ENCODE measurements at places on chromosomes 1 and 21. TPM values are rescaled to one million over a fixed set of nuclear protein-coding genes. Genes with fewer than 3 reads are reported as not detected.

- DNase-seq = no peak
Measured at GRCh38 chr1:42618866-42619265, 39.4 kb upstream of the PPIH start.

DNA sequence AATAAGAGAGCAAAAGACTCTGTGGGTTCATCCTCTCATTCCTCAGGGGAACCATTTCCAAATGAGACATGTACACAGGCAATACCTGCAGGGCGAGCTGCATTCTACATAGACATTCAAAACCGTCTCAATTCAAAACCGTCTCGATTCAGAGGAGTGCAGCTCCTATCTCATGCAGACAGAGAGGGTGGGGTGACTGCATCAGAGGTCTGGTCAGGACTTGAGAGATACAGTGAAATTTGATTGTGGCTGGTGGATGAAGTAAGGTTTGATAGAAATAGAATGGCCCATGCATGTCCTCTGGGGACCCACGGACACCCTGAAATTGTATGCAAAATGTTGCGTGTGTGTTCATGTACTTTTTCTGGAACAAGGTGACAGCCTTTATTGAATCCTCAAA, 27.3 kb downstream of the TEX35 start:
- DNase-seq = no peak

DNA sequence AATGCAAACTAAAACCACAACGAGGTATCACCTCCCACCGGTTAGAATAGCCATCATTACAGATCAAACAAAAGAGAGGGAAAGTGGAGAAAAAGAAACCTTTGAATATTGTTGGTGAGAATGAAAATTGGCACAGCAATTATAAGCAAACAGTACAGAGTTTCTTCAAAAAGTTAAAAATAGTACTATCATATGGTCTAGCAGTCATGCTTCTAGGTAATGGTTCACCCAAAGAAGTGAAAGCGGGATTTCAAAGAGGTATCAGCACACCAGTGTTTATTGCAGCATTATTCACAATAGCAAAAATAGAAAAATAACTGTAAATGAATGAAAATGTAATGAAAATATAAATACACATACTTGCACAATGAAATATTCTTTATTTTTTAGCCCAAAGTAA, 8.2 kb downstream of the OR2T10 start:
- no peak for DNase-seq

DNA sequence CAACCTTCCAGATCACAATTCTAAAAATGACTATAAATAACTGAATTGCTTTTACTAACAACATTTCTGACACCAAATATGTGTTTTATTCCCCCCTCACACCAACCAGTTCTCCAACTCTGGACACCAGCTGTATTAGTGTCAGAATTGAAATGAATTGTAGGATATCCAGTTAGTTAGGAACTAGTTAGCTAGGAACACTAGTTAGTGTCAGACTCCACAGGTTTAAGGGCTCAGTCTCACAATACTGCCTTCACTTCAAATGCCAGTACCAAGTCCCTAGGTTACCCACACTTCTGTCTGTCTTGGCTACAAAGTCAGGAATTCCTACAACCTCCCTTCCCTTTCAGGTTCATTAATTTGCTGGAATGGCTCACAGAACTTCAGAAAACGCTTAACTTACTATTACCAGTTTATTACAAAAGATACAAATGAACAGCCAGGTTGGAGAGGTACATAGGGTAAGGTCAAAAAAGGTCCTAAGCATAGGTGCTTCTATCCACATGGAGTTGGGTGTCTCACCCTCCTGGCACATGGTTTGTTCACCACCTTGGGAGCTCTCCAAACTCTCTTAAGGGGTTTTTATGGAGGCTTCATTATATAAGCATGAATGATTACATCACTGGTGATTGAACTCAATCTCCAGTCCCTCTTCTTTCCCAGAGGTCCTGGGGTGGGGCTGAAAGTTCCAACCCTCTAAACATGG, 4.2 kb downstream of the STXBP3 start:
- DNase-seq = no peak

GRCh38 chr1:21703318-21703963, 34.3 kb upstream of the RAP1GAP start:
- peak; percentile 6 for DNase-seq

DNA sequence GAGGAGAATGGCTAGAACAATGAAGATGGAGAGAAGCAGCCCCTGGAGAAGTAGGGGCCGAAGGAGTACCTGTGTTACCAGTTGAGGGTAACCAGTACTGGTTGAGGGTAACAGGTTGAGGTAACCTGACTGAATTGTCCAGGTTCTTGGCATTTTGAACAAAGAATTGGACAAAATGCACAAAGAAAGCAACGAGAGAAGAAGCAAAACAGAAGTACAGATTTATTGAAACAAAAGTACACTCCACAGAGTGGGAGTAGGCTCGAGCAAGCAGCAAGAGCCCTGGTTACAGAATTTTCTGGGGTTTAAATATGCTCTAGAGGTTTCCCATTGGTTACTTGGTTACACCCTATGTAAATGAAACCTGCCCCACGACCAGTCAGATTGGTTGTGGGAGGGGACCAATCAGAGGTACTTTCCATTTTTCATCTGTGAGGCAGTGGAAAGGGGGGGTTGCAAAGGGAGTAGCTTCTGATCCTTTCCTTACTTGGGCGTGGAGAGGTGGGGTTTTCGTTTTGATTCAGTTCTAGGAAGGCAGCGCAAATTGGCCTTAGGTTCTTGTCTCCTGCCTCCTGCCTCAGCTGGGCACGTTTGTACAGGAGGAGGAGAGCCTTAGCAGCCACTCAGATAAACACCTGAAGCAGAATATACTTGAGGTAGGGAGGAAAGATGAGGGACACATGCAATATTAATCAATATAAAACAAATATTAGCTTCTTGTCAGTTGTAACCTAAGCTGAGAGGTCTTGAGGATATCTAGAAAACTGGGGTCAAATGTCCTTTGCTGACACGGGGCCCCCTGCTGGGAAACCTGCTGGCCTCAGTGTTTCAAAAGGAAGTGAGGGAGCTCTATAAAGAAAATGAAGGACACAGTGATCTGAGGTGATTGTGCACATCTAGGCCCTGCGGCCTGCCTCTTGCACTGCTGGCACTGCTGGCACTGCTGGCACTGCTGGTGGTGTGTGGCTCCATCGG, 14.3 kb upstream of the LSM10 start:
- DNase-seq = no peak

GRCh38 chr1:64632936-64633335, 111.9 kb upstream of the RAVER2 start:
- no peak for DNase-seq

DNA sequence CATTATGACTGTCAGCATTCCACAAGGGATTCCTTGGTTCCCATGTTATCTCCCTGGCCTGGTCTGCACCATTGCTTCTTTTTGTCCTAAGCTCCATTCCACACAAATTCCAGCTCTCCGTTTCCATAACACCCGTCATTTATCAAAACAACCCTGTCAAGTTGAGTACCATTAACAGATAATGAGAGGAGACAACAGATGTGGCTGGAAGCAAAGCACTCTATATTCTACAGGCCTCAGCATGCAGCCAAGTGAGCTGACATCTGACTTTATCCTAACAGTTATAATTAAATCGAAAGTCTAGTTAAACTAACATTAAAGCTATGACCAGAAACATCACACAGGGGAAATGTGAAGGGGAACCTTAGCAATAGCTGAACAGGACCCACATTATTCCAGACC, 110.4 kb downstream of the RERE start:
- no peak for DNase-seq

GRCh38 chr1:1451696-1452364, 2.3 kb downstream of the ATAD3C start:
- DNase-seq = no peak

DNA sequence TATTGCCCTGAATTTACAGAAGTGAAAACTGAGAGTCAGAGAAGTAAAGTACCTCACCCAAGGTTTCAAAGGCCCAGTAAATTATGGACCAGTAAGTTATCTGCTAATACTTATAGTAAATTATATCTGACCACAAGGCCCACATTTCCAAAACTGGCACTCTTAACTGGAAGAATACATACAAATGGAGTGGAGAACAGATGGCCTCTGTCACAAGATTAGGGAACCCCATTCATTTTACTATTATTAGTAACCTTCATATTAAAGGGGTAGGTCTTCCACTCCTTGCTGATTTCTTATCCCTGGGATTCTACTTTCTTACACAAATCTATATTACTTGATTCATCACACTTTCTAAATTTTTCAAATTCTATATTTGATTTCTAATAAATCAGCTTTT, 588.8 kb downstream of the NEGR1 start:
- no peak for DNase-seq

DNA sequence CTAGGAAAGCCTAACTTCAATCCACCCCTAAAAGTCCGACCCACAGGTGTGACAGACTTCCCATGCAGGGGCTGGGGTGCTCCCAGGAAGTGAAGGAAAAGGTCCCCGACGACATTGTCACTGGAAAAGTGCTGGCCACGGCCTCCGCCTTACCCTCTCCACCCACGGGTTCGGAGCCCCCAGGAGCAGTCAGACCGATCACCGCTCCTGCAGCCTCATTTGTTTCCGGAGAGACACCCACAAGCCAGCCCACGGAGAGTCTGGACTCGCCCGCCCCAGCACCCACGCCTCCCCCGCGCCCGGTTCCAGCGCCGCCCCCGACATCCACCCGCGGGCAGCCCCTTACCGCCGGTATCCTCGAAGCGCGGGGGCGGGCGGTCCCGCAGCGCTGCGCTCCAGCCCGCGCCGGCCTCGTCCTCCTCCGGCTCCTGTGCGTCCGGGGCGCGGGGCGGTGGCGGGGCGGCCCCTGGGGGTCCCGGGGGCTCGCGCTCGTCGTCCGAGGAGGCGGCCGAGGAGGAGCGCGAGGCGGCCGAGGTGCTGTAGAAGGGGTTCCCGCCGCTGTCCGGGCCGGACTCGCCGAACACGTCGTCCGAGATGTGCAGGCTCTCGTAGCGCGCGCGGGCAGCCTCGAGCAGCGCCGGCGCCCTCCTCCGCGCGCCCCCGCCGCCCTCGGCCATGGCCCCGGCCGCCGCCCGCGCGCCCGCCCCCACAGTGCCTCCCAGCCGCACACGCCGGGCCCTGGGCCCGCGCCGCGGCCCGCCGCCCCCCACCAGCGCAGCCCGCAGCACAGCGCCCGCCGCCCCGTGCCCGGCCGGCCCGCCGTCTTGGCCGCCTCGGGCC, 660 bp downstream of the PGBD5 start:
- DNase-seq = no peak

DNA sequence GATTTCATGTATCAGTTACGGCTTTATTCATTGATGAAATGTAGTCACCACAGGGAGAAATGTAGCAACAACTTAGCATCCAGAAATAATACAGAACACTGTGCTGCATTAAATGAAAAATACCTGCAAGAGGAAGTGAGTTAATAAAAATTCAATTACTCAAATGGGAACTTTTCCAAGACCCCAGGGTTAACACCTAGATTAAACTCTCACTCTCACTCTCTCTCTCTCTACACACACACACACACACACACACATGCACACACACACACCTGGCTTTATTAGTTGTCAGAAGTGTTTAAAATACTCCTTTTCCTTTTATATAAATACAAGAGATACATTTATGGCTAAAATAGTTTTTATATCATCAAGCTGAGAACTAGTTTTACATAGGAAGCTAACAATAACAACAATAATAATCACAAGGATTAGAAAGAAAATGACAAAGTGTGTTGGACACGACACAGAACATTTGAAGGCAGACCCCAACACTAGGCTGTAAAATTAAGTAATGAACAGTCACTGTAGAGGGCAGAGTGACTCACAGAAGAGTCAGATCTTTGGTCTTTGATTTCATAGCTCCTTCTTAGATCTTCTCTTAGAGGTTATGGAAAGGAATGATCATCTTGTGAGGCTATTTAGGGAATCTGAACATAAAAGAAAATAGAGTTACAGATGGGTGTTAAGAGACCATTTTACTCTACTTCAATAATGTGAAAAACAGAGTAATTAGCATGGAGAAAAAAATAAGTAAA, 1266.0 kb upstream of the ADGRL2 start:
- DNase-seq = no peak

DNA sequence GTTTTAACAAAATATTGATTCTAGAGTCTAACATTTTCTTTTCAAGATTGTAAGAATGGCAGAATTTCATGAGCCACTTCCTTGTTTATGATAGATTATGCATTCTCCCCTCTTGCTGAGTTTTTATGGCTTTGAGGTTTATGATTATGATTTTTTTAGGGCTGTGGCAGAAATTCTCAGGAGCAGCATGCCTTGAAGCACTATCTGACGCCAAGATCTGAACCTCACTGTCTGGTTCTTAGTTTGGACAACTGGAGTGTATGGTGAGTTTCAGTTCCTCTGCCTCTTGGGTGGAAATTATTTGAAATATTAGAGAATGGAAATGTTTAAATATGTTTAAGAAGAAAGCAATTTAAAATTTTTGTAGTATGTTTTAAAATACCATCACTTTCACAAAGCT, 10.2 kb downstream of the USP16 start:
- no peak for DNase-seq

DNA sequence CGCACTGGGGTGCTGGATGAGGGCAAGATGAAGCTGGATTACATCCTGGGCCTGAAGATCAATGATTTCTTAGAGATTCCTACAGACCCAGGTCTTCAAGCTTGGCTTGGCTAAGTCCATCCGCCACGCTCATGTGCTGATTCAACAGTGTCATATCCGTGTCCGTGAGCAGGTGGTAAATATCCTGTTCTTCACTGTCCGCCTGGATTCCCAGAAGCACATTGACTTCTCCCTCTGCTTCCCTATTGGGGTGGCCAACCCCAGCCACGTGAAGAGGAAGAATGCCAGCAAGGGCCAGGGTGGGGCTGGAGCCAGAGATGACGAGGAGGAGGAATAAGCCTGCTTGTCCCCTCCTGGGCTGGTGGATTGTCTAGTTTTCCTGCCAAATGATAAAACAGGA, 2.2 kb upstream of the CBR3 start:
- no peak for DNase-seq

DNA sequence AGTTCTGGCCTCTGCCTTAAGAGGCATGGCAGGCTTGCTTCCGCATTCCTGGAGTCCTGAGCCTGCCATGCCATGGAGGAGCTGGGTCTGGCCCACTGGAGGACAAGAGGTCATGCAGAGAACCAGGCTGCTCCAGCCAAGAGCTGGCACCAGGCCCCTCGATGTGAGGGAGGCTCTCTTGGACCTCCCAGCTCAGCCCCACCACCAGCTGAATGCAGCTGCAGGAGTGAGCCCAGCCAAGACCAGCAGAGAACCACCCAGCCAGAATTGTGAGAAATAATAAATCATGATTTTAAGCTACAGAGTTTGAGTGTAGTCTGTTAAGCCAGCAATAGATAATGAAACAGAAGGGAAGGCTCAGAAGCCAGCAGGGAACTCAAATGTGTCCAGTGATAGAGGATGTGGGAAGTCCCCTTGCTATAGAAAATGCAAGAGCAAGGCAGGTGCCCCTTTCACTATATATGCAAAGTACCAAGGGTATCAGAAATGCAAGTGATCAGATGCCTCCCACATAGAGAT, 118.4 kb downstream of the HIVEP3 start:
- no peak for DNase-seq

- no peak for DNase-seq
Measured at GRCh38 chr1:17069452-17070162, 15.8 kb upstream of the SDHB start.

- no peak for DNase-seq
Measured at GRCh38 chr1:25183126-25183980, 48.9 kb downstream of the SYF2 start.

Gene HAO2
- polyA plus RNA-seq = 1.4 TPM

Gene GCSAML
- polyA plus RNA-seq = 0.82 TPM

Gene CITED4
- polyA plus RNA-seq = 6.3 TPM

Gene FAM78B
- polyA plus RNA-seq = 3.2 TPM

Gene ZFP69B
- polyA plus RNA-seq = 6.2 TPM

Gene KRTAP10-2
- polyA plus RNA-seq = not detected

Gene BEST4
- polyA plus RNA-seq = 0.66 TPM

Gene B3GALT5
- 0.34 TPM for polyA plus RNA-seq

Gene F13B
- polyA plus RNA-seq = 0.72 TPM

Gene CD48
- 2.0 TPM for polyA plus RNA-seq

Gene CDA
- 5.4 TPM for polyA plus RNA-seq

Gene PACC1
- polyA plus RNA-seq = 14.5 TPM

Gene AQP10
- 0.41 TPM for polyA plus RNA-seq

All from left renal pelvis (tissue), 4 donors.